Activated CD4-positive, alpha-beta T cell treated with anti-CD3 and anti-CD28 coated beads for 36 hours (primary cell): ENCODE measurements at places on chromosomes 13 and 19. TPM values are rescaled to one million over a fixed set of nuclear protein-coding genes. Genes with fewer than 3 reads are reported as not detected.
A peak's percentile ranks its signal among the peaks of the same experiment; 100 is the strongest.

Gene CYP4F12
- total RNA-seq, result not detected

GRCh38 chr19:44585371-44586133, 27.8 kb upstream of the IGSF23 start:
- H3K4me1 ChIP-seq, result peaks cover 20% of the 10 kb centered on the region
- no peak overlapping the region for H3K27ac ChIP-seq
- no peaks in the 10 kb centered on the region for H3K36me3 ChIP-seq
- no peak for DNase-seq

GRCh38 chr13:84609716-84610115, 727.4 kb upstream of the SLITRK1 start:
- H3K4me3 ChIP-seq, result no peak overlapping the region
- no peaks in the 10 kb centered on the region for H3K27me3 ChIP-seq
- no peak for DNase-seq
- no peaks in the 10 kb centered on the region for H3K36me3 ChIP-seq

Gene TUBA3C
- not detected for total RNA-seq

DNA sequence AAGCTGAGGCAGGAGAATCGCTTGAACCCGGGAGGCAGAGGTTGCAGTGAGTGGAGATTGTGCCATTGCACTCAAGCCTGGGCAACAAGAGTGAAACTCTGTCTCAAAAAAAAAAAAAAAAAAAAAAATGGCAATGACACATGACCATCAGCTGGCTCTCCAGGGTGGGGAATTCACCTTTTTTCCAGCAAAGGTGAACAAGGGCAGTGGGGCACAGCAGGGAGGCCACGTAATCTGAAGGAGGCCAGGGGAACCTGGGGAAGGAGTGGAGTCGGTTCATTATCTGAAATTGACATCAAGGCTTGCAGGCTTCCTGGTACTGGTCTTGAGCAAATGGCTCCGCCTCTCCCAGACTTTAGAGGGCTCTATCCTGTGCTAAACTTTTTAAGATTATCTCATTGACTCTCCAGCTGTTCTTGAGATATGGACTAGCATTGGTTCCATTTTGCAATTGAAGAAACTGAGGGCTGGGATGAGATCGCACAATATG, 28.1 kb downstream of the KEAP1 start:
- no peak overlapping the region for H3K27ac ChIP-seq
- no peak overlapping the region for H3K4me3 ChIP-seq
- peak; percentile 45 for DNase-seq
- H3K36me3 ChIP-seq, result no peaks in the 10 kb centered on the region
- H3K4me1 ChIP-seq, result peaks cover 13% of the 10 kb centered on the region

Gene NLRP12
- total RNA-seq, result not detected

Gene ZNF813
- 5.8 TPM for total RNA-seq

DNA sequence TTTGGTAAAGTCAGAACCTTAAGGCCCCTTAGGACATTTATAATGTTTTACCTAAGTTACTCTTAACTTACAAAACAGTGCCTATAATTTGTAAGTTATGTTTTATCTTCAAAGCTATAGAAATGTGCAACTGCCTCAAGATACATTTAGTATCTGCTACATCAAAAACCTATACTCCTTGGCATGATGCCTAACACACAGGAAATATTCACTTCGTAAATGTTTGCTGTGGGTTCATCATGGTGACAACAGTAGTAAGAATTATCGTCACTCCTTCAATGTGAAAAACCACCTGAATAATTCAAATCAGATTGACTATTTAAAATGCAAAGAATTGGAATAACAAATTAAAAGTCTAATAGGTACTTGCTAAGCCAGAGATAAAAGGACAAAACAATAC, 184.1 kb downstream of the DIAPH3 start:
- no peak for DNase-seq
- H3K27ac ChIP-seq, result no peak overlapping the region
- H3K36me3 ChIP-seq, result peaks cover 4% of the 10 kb centered on the region
- no peak overlapping the region for H3K4me3 ChIP-seq
- peaks cover 9% of the 10 kb centered on the region for H3K4me1 ChIP-seq
- no peaks in the 10 kb centered on the region for H3K27me3 ChIP-seq

GRCh38 chr19:2814426-2814825, 5.2 kb upstream of the ZNF554 start:
- H3K4me1 ChIP-seq, result peaks cover 4% of the 10 kb centered on the region
- no peak overlapping the region for H3K27ac ChIP-seq
- no peaks in the 10 kb centered on the region for H3K27me3 ChIP-seq
- peaks cover 2% of the 10 kb centered on the region for H3K36me3 ChIP-seq
- H3K4me3 ChIP-seq, result no peak overlapping the region

Gene LILRA1
- not detected for total RNA-seq

DNA sequence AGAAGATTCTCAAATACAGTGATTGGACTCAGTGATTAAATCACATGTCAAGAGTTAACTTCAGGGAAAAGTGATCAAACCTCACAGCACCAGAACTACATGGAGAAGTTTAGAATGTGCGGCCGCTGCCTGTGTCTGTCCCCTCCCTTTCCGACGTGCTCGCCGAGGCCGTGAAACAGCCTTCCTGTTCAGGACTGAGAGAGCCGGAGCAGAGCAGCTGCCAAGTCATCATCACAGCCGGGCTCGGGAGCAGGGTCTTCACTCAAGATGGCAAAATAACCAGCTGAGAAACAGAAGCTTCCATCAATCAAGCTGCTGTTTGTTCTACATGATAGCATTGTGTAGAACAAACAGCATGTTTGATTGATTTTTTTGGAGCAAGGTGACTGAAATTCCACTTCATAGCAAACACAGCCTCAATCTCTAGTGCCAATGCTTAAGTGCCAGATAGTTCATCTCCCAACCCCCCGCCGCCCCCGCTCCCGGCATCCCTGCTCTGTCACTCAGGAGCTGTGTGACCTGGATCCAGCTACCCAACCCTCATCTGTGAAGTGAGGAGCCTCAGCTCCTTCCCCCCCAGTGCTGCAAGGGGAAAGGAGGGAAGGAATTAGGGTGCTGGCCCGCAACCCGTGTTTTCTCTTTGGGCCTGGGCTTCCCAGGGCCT, 70.6 kb downstream of the HSPH1 start:
- no peak overlapping the region for H3K4me3 ChIP-seq
- peaks cover 5% of the 10 kb centered on the region for H3K4me1 ChIP-seq
- peaks cover 29% of the 10 kb centered on the region for H3K27me3 ChIP-seq
- H3K27ac ChIP-seq, result no peak overlapping the region
- no peaks in the 10 kb centered on the region for H3K36me3 ChIP-seq

Gene C19orf33
- not detected for total RNA-seq

Gene PODNL1
- total RNA-seq, result 0.25 TPM

GRCh38 chr13:110047496-110047895, 259.5 kb downstream of the COL4A1 start:
- no peaks in the 10 kb centered on the region for H3K36me3 ChIP-seq
- H3K4me1 ChIP-seq, result no peaks in the 10 kb centered on the region
- H3K4me3 ChIP-seq, result no peak overlapping the region
- DNase-seq, result no peak

DNA sequence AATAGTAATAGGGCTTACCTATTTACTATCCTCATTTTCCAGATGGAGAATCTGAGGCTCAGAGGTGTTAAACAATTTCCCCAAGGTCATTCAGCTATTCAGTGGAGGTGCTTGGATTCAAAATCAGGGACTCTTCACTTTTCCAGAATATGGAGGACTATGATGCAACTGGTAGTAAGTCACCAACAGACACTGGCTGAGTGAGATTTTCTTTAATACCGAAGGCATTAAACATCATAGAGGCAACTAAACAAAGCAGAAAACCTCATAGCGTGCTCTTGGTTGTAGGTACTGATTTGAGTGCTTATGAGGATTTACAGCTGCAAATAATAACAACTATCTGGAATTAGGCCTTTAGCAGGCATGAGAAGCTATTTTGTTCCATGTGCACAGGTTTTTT, 134.4 kb downstream of the DLEU7 start:
- H3K4me1 ChIP-seq, result peaks cover 7% of the 10 kb centered on the region
- DNase-seq, result no peak

Gene PTH2
- not detected for total RNA-seq

GRCh38 chr13:93477238-93477637, 250.6 kb downstream of the GPC6 start:
- H3K27ac ChIP-seq, result no peak overlapping the region
- no peaks in the 10 kb centered on the region for H3K36me3 ChIP-seq
- DNase-seq, result no peak
- H3K4me3 ChIP-seq, result no peak overlapping the region
- no peaks in the 10 kb centered on the region for H3K27me3 ChIP-seq
- no peaks in the 10 kb centered on the region for H3K4me1 ChIP-seq

DNA sequence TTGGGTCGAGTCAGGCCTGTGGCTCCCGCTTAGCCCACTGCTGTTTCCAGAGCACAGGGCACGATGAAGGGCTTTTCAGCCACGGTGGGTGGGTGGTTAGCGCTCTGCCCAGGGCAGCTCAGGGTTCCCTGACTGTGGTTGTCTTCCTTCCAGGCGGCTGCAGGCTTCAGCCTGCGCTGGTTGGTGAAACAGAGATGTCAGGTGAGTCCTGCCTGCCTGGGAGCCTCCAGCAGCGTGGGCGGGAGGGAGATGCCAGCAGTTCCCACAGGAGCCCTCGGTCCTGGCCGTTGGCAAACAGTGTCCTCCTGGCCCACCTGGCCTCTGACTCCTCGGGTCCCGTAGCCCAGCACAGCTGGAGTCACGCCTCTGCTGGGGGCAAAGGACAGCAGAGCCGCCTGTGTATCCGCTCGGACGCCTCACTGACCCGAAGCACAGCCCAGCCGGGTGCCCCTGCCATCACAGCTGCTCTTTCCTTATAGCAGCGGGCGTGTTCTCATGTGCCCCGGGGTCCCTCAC, 9.7 kb downstream of the ADAT3 start:
- no peak overlapping the region for H3K27ac ChIP-seq
- no peaks in the 10 kb centered on the region for H3K27me3 ChIP-seq
- DNase-seq, result no peak
- peaks cover 11% of the 10 kb centered on the region for H3K36me3 ChIP-seq
- H3K4me1 ChIP-seq, result peaks cover 5% of the 10 kb centered on the region
- no peak overlapping the region for H3K4me3 ChIP-seq

DNA sequence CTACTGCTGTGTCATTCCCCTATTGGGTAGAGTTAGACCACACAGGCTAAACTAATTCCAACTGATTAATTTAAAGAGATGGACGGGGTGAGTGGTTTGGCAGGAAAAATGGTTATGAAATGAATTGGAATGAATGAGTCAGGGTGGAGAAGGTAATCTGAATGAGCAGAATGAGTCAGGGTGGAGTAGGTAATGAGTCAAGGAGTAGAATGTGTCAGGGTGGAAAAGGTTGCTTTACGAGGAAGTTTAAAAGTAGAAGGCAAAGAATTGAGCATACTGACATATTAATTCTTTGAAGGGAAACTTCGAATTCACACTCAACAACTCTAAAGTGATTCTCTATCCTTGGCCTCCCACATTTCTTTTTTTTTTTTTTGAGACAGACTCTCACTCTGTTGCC, 12.7 kb upstream of the ZNF121 start:
- H3K27me3 ChIP-seq, result peaks cover 6% of the 10 kb centered on the region
- H3K27ac ChIP-seq, result peak overlapping the region; percentile 80
- DNase-seq, result no peak
- peaks cover 9% of the 10 kb centered on the region for H3K4me1 ChIP-seq
- H3K4me3 ChIP-seq, result no peak overlapping the region

DNA sequence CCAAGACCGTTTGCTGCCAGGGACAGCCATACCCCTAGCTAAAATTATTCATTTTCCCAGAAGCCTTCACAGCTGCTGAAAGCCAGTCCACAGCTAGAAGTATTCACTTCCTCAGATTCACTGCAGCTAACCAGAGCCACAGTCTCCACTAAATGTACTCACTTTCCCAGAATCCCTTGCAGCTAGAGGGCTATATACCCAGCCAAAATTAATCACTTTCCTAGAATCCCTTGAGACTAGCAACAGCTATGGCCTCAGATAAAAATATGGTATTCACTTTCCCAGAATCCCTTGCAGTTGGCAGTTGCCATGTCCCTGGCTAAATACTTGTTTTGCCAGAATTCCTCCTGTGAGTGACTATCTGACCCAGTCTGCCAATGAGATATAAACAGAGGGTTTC, 13.8 kb upstream of the MEIS3 start:
- DNase-seq, result no peak

GRCh38 chr13:99087954-99088491, 110.2 kb upstream of the DOCK9 start:
- peaks cover 31% of the 10 kb centered on the region for H3K4me1 ChIP-seq
- peak overlapping the region; percentile 89 for H3K4me3 ChIP-seq
- H3K27me3 ChIP-seq, result no peaks in the 10 kb centered on the region

Gene FBN3
- not detected for total RNA-seq

Gene PNMA8B
- 0.07 TPM for total RNA-seq
